ENCODE measurements at places on chromosomes 11 and 22.

DNA sequence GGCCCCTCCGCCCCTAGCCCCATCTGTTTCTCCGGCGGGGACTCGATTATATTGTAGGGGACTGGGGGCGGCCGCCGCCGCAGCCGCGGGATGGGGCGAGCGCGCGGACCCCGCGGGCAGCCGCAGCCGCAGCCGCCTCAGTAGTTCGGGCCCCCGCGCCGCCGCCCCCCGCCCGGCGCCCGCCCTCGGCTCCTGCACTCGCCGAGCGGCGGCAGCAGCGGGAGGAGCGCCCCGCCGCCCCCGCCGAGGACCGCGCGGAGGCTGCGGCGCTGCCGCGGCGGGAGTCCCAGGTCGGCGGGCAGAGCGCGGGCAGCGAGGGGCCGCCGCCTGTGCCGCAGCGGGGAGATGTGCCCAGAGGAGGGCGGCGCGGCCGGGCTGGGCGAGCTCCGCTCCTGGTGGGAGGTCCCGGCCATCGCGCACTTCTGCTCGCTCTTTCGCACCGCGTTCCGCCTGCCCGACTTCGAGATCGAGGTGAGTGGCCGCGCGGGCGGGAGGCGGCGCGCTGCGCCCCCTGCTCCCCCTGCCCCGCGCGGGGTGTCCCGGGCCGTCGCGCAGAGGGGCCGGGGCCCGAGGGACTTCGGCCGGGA, at the start of gene CECR2:
TSS of gene CECR2 (plus strand) at position 22 of the 587 bp plus-strand sequence. CDS start at position 346, 324 bp downstream.
- peak; percentile 4 for DNase-seq

DNA sequence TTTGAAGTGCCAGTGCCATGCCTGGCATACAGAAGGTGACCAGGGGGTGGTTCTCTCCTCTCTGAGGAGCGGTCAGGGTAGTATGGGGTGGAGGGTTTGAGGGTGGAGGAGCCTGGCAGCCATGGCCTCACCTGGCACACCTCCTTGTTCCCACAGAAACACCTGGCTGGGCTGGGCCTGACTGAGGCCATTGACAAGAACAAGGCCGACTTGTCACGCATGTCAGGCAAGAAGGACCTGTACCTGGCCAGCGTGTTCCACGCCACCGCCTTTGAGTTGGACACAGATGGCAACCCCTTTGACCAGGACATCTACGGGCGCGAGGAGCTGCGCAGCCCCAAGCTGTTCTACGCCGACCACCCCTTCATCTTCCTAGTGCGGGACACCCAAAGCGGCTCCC, 9.6 kb downstream of the SERPINH1 start:
- no peak for DNase-seq

DNA sequence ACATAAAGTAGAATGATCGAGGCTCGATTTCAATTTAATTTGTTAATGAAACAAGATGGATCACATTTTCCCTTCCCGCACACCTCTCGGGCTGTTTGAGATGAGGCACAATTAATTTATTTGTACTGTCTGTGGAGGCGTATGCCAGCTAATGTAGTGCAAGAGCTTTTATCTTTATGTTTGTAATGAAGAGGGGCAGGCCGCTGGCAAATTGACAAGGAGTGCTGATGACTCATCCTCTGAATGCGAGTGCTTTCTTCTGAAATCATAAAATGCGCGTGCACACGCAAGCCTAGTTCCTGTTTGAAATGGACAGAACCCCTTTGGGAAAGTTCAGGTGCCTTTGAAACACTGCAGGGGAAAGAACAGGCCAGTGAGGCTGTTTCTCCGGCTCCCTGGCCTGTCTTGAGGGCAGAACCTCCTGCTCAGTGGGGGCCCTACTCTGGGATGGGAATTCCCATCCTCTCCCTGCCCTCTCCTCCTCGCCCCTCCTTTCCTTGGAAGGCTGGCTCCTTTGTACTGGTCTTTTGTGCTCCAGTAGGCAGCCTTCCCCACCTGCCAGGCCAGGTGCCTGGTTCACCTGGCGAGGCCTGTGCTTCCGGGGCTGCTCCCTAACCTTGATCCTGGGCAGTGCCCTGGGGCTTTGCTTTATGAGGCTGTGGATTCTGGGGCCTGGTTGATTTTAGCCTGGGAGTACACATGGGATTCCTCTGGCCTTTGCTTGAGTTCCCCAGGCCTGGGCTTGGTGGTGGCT, 50.3 kb downstream of the TEAD1 start:
- DNase-seq: no peak

DNA sequence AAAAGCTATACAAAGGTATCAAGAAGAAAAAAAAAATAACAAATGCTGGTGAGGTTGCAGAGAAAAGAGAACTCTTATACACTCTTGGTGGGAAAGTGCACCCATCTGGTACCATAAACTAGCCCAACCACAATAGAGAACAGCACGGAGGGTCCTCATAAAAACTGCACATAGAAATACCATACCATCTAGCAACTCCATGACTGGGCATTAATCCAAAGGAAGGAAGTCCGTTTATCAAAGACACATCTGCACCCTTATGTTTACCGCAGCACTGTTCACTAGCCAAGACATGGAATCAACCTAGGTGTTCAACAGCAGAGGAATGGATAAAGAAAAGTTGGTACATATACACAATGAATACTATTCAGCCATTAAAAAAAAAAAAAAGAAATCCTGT, 10.8 kb upstream of the CLDN5 start:
- no peak for DNase-seq

DNA sequence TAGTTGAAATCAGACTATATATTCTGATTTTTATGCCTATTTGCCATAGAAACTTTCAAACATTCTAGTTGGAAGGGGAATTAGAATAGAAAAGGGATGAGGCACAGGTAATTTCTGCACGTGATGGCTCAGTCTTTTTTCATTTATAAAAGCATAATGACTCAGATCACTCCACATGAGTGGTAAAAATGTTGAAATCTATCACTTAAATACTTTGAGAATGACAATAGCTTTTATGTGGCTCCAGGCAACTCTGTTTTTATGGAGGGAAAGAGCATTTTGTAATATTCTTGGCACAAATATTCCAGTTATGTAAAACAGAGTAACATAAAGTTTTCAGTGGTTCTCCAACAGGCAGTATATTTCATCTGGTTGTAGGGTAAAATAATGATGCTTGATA, 5.9 kb upstream of the MMP3 start:
- DNase-seq: no peak

DNA sequence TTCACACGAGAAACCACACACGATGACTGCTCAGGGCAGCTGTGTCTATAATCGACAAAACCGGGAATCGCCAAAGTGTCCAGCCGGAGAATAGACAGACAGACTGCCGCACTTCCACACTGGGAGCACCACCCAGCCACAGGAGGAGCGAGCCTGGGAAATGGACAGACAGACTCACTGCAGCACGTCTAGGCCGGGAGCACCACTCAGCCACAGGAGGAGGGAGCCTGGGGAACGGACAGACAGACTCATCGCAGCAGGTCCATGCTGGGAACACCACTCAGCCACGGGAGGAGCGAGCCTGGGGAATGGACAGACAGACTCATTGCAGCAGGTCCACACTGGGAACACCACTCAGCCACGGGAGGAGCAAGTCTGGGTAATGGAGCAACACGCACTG, 137.2 kb downstream of the BRD1 start:
- no peak for DNase-seq

- DNase-seq: no peak
Observed at GRCh38 chr22:46635756-46636155, 15.6 kb downstream of the GRAMD4 start.

DNA sequence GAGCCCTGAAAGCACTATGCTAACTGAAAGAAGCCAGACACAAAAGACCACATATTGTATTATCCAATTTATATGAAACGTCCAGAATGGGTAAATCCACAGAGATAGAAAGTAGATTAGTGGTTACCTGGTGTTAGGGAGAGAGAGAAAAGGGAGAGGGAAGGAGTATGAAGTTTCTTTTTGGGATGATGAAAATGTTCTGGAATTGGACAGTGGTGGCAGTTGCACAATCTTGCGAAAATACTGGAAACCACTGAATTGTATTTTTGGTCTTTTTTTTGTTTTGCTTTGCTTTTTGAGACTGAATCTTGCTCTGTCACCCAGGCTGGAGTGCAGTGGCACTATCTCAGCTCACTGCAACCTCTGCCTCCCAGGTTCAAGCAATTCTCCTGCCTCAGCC, 63.5 kb downstream of the MRTFA start:
- no peak for DNase-seq

GRCh38 chr11:57325735-57326048, 940 bp upstream of the TNKS1BP1 start:
- DNase-seq: no peak

DNA sequence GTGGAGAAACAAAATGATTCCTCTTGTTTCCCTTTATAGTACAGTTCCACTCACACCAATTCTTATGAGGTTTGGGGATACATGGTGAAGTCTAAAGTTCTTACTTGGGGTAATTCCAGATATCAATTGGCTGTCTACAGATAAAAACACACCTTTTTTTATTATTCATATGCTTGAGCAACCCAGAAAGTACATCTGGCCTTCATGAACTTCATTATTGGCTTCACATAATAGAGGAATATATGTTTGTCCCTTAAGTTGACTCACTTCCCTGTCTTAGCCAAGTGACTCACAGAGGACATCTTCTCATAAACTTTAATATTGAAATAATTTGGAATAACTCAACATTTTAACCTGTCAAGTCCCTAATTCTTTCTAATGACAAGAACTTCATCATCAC, 36.3 kb upstream of the SOX6 start:
- no peak for DNase-seq
